ENCODE measurements at places on chromosomes 1 and 21.
A peak's percentile ranks its signal among the peaks of the same experiment; 100 is the strongest.

- no peak overlapping the region for H3K27ac ChIP-seq
- H3K36me3 ChIP-seq = no peaks in the 10 kb centered on the region
- DNase-seq = no peak
- no peak overlapping the region for H3K4me3 ChIP-seq
- H3K27me3 ChIP-seq = peaks cover 33% of the 10 kb centered on the region
These were observed 68.2 kb downstream of the IGSF21 start for GRCh38 chr1:18175530-18176377.

GRCh38 chr1:71533950-71534349 lies 453.1 kb upstream of the ZRANB2 start:
- H3K36me3 ChIP-seq = no peaks in the 10 kb centered on the region
- H3K27ac ChIP-seq = no peak overlapping the region
- no peak for DNase-seq
- no peak overlapping the region for H3K4me3 ChIP-seq
- H3K27me3 ChIP-seq = no peaks in the 10 kb centered on the region

DNA sequence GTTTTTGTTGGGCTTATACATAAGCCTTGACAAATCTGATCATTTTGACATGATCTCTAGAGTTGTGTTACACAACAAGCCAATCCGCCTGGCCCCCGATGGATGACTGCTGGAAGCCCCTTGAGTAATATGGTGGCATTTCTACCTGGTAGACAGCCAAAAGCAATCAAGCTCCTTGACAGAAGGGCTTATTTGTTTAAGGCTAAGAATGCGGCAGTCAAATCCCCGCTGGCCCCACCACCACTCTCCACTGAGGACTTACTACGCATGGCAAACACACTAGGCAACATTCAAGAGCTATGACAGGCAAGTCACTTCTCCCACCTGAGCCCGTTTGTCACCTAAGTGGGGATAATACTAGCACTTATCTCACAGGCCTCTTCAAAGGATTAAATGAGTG lies 33.4 kb upstream of the C1orf198 start:
- no peaks in the 10 kb centered on the region for H3K36me3 ChIP-seq
- peak overlapping the region; percentile 42 for H3K27ac ChIP-seq
- H3K4me1 ChIP-seq = peaks cover 34% of the 10 kb centered on the region
- no peaks in the 10 kb centered on the region for H3K27me3 ChIP-seq

GRCh38 chr1:92953491-92953890 lies 7.8 kb downstream of the DIPK1A start:
- H3K4me1 ChIP-seq = peaks cover 3% of the 10 kb centered on the region
- no peaks in the 10 kb centered on the region for H3K27me3 ChIP-seq
- no peak for DNase-seq
- no peak overlapping the region for H3K27ac ChIP-seq
